ENCODE measurements at places on chromosomes 2 and 18.

- no peak for DNase-seq
Measured at GRCh38 chr18:31659576-31660177, 24.7 kb downstream of the B4GALT6 start.

DNA sequence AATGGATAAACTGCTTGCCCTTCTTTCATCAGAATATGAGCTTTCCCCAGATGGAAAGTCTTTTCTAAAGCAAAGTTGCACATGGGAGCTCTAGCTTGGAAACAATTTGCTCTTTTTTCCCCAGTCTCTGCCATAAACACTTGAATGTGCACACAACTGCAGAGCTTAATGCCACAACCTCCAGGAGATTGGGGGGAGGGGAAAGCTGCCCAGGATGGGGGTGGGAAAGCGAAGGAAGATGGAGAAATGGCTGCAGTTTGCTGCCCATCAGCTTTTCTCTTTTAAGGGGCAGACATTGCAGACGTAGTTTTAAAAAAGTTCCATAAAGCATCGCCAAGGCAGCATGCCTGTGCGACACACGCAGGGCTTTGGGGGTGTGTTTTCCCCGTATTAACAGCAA, 1.5 kb downstream of the ACKR3 start:
- DNase-seq, result no peak

DNA sequence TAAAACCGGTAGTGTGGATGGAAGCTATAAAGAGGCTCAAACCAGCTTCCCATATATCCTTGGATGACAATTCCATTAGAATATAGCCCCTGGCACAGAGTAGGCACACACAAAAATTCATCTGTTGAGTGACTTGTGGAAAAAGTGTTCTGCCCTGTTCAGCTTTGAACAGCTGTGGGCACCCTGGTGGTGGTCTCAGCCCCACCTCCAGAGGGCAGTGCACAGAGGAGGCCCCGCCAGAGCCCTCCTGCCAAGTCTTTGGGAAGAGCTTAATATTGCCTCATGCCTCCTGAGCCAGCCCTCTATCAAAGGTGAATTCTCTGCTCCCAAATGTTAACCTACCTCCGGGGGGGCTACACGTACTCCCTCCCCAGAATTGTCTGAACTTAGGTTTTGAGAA, 30.4 kb downstream of the EPAS1 start:
- DNase-seq, result no peak

DNA sequence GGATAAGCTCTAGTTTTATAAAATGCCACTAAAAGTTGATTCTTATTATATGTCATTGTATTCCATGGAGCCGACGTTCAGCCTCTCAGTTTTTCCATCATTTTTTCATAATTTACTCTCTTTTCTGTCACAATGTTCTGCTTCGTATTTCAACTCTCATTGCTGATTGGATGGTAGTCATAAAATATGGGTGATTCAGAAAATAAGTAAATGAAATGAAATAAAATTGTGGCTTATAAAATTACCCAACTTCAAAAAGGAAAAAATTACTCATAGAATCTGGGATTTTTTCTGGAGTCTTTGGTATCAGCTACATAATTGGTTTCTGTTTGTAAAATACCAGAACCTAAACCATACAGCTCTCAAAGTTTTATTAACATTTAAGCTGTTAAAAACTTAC, 139.7 kb upstream of the ITGA4 start:
- no peak for DNase-seq

DNA sequence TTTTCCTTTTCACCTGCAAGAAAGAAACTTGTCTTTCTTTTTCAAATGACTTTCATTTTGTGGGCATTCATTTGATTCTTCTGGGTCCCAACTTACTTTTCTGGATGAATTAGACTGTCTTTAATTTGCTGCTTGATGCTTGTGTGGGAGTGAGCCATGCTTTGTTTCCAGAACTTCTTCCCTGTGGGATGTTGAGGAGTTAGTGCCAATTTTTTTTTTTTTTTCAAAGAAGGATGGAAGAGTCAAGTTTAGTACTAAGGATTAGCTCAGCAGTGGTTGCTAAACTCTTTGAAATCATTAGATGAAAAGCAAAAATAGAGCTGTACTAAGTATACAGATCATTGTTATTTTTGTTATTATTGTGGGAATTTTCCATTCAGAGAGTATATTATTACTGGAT, 17.2 kb upstream of the KCTD1 start:
- no peak for DNase-seq

GRCh38 chr18:3725115-3725514, 275.1 kb downstream of the TGIF1 start:
- DNase-seq, result no peak
